ENCODE measurements at places on chromosomes 5 and 9.

- H3K4me1 ChIP-seq, result no peaks in the 10 kb centered on the region
- DNase-seq, result no peak
- H3K4me3 ChIP-seq, result no peak overlapping the region
- H3K27ac ChIP-seq, result no peak overlapping the region
- no peaks in the 10 kb centered on the region for H3K36me3 ChIP-seq
Observed at GRCh38 chr5:38724301-38725030, 121.3 kb upstream of the OSMR start.

DNA sequence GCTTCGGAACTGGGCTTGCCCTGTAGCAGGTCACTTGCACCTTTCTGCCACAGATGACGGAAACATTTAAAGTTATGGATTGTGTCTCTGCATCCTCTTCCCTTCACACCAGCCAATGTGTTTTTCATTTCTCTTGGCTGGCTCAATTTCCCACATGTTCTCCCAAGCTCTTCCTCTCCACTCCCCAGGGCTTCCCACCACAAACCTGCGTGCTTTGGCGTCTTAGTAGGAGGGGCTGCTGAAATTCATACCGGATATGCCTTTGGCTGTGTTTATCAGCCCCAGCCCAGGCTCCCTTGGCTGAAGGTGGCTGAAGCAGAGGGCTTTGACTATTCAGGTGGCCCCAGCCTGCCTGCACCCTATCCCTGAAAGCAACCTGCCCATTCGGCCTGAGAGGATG is 32.1 kb downstream of the ADRB2 start:
- peaks cover 42% of the 10 kb centered on the region for H3K4me1 ChIP-seq
- no peak for DNase-seq
- no peak overlapping the region for H3K4me3 ChIP-seq
- no peaks in the 10 kb centered on the region for H3K36me3 ChIP-seq
- no peaks in the 10 kb centered on the region for H3K27me3 ChIP-seq

GRCh38 chr9:92185681-92186080 is 70.5 kb upstream of the SPTLC1 start:
- no peaks in the 10 kb centered on the region for H3K36me3 ChIP-seq
- no peak for DNase-seq
- no peaks in the 10 kb centered on the region for H3K27me3 ChIP-seq
- no peak overlapping the region for H3K27ac ChIP-seq
- no peaks in the 10 kb centered on the region for H3K4me1 ChIP-seq

DNA sequence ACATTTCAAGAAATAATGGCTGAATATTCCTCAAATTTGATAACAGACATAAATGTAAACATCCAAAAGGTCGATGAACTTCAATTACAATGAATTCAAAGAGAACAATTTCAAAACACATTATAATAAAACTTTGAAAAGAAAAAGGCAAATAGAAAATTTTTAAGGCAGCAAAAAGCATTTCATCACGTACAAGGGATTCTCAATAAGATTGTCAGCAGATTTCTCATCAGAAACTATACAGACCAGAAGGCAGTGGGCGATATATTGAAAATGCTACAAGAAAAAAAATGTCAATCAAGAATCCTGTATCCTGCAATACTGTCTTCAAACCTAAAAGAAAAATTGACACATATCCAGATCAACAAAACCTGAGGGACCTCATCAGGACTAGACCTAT is 62.0 kb downstream of the EDIL3 start:
- H3K27ac ChIP-seq, result no peak overlapping the region
- H3K4me3 ChIP-seq, result no peak overlapping the region
- no peaks in the 10 kb centered on the region for H3K4me1 ChIP-seq
- H3K36me3 ChIP-seq, result no peaks in the 10 kb centered on the region
- no peak for DNase-seq
- H3K27me3 ChIP-seq, result no peaks in the 10 kb centered on the region

DNA sequence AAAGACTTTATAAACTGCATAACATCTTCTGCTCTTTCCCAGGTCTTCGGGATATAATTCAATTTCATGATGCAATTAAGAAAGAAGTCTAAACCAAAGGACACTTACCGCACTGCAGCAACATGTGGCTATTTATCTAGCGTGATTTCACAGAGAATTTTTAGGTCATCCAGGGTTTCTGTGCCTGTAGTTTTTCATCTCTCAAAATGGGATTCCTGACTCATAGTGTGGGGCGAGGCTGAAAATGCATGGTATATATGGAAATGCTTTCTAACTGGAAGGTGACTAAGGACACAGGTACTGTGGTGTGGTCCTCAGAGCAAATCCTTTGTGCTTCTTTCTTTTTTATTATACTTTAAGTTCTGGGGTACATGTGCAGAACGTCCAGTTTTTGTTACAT is 557.7 kb upstream of the KLF4 start:
- no peak for DNase-seq
- no peaks in the 10 kb centered on the region for H3K27me3 ChIP-seq
